GM12878 (cell line): ENCODE measurements at places on chromosomes 5 and 9.

GRCh38 chr9:93620041-93620506 is 43.7 kb downstream of the PHF2 start:
- no peak for DNase-seq

DNA sequence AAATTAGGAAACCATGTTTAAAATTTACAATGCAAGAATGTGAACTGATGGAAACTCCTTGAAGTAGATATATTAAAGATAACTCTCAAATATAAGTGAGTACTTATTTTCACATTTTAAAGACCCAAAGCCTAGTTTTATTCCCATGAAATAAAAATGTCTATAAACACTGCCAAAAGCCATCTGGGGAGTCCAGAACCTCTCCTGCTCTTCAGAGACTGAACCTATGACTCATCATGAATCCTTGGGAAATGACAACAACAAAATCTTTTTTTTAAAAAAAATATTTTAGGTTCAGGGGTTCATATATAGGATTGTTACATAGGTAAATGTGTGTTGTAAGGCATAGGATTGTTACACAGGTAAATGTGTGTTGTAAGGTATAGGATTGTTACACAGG is 33.8 kb upstream of the FYB1 start:
- DNase-seq, result no peak

GRCh38 chr5:54833590-54833989 is 151.8 kb downstream of the ESM1 start:
- DNase-seq, result no peak

- no peak for DNase-seq
Observed at GRCh38 chr9:112119225-112120029, 55.7 kb downstream of the SUSD1 start.

DNA sequence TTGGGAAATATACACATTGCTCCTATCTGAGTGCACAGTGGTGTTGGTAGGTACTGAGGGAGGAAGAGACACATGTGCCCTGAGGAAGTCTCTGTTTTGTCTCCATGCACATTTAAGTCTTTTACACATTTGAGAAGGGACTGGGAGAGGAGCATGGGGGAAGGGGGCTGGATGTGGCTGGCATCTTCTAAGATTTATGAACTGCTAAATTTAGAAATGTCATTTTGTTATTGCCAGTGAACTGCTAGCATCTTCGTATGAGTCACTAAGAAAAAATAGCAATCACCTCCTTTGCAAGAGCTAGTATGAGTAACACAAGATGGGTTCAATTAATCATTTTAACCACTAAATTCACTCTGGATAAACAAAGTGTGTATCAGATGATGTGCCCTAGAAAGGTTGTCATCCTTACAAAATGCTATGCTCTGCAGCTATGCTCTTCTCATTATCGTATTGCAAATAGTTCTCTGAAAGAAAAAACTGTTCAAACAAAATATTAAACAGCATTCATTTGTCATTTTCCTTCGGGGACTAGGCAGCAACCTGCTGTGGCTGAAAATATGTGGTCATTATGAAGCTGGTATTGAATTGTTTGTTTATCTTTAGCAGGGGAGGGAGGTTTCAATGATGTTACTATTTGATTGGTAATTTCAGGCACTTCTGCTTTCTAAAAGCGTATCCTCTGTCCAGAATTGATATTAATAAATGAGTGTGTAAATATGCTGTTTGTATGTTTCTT is 236.5 kb downstream of the DMRTA1 start:
- DNase-seq, result no peak

- no peak for DNase-seq
Observed at GRCh38 chr5:142971303-142972013, 201.3 kb downstream of the ARHGAP26 start.

DNA sequence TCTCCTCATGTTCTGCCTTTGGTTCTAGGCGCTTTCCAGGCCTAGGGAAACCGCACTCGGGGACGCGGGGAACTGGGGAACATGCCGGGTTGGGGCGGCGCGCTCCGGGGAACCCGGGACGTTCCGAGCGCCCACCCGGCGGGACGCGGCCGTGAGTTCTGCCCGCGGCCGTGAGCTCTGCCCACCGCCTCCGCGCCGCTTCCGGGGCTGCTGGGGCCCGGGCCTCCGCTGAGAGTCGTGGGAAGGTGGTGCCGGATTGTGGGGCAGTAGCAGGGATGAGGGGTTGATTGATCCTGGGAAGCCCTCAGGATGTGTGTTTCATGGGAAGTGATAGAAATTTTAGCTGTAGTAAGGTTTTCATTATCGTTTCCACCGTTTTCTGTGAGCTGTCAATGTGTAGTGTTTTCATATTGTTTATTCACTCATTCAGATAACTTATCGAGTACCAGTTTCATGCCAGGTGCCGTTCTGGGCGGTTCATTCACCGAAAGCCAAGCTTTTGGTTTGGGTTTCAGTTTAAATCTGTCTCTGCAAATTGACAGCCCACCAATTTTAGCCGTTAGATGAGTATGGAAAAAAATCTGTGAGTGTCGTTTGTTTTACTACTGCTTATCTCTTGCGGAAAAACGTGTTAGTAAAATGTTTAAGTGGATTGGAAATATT is 657 bp downstream of the MTRR start:
- DNase-seq, result no peak

DNA sequence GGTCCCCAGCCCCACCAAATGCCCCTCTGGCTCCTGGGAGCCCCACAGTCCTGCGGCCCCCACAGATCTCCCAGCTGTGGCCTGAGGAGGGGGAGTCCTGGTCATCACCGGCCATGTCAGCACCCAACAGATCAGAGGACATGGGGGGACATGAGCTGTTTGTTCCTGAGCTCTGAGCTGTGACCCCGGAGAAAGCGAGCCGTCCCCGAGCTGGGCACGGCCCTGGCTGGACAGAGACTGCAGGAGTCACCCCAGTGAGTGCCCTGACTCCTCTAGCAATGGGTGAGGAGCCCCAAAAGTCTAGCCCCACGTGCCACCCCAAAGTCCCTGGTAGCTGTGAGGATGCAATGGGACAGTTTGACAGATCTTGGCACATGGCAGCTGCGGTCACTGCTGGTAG is 25.7 kb downstream of the CCDC187 start:
- no peak for DNase-seq

- no peak for DNase-seq
Observed at GRCh38 chr5:29240379-29240778, 1953.1 kb upstream of the CDH6 start.

DNA sequence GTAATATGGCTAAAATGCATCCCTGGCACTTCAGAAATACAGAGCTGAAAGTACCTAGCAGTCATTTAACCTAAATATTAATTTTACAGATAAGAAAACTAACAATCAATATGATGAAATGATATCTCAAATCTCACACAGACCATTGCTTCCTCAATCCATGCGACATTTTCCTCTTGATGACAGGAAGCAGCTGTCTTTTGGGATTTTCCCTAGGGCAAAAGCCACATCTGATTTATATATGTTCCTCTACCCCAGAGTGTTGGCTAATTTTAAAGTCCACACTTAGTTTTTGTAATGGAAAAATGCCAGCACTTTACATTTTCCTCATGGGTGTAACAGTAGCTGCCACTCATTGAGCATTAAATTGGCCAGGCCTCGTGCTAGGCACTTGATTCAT is 47.7 kb upstream of the ITGA1 start:
- DNase-seq, result no peak

DNA sequence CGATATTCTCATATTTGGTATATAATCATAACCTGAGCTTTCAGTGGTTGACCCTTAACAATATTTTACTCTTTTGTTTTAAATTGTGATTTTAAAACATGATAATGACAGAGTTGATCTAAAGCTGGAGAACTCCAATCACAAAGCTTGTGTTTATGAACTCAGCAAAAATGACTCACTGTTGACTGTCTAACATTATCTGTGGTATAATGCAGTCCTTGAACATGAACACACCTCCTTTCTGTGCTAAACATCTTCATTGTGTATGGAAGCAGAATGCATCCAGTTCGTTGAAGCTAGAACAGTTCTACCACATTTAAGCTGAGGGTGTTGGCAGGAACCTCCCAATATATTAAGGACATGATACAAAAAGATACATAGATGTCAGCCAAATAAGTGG is 1030.2 kb upstream of the SEMA6A start:
- DNase-seq, result no peak

GRCh38 chr5:180785121-180785781 is 17.4 kb downstream of the MGAT1 start:
- no peak for DNase-seq

GRCh38 chr5:28046596-28046995 is 1008.2 kb upstream of the CDH9 start:
- DNase-seq, result no peak

GRCh38 chr5:57032151-57032551 is 80.2 kb upstream of the MIER3 start:
- DNase-seq, result no peak

GRCh38 chr5:18920966-18921365 is 1067.0 kb downstream of the CDH18 start:
- no peak for DNase-seq

DNA sequence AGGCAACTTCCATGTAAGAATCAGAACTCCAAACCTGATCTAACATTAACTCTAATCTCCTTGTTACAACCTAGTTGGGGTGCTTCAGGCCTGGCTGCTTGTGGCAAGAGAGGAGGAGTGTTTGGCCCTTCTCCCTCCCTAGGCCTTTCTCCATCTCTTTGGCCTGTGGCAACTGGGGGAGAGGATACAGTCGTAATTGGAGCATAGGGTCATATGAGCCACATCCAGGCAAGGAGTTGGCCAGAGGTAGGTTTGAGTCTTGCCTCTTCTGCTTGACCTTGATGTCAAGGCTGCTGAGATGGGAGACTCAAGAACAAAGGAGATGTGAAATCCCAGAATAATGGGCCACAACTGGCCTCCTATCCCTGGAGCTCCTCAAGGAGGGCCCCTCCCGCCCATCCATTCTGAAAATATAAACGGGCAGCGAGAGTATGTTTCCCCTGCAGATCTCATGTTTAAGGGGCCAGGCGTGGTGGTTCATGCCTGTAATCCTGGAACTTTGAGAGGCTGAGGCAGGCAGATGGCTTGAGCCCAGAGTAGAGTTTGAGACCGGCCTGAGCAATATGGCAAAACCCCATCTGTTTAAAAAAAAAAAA is 59.3 kb upstream of the ANGPTL2 start:
- DNase-seq, result no peak
